ENCODE measurements at places on chromosomes 13 and 19.

DNA sequence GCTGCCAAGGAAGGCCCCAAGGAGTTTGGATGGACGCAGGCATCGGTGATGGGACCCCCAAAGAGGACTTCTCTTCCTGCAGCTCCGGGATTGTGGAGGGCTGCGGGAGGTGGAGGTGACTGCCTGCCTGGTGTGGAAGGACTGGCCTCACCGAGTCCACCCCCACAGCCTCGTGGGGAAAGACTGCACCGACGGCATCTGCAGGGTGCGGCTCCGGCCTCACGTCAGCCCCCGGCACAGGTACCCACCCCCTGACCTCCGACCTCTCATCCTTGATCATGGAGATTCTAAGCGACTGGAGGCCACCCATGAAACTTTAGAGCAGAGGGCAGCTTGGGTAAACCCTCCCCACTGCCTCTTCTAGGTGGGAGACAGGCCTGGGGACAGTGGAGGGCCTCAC lies 16.9 kb upstream of the CLASRP start:
- DNase-seq, result no peak

- no peak for DNase-seq
Measured at GRCh38 chr19:19402656-19403372, 2.7 kb upstream of the GATAD2A start.

- no peak for DNase-seq
Measured at GRCh38 chr19:18807861-18808331, 16.8 kb upstream of the COMP start.

- no peak for DNase-seq
Measured at GRCh38 chr19:3071768-3072167, 9.5 kb upstream of the TLE5 start.

GRCh38 chr19:28294395-28294794 lies 918.6 kb downstream of the UQCRFS1 start:
- DNase-seq, result no peak

DNA sequence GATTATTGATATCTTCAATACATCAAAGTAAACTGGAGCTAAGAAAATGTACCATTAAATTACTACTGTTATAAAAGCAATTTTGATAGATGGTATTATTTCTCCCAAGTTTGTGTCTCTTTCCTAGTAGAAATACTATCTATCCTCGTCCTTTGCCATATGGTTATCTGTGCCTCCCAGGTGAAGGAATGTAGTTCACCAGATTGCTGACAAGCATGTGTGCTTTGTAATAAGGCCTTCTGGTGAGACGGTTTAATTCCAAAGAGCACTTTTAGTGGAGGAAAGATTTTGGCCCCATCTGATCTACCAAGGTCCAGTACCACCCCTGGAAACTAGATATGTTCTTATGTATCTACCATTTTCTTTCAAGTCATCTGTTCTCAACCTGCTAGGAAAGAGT lies 243.6 kb downstream of the DLEU7 start:
- peak; percentile 34 for DNase-seq

GRCh38 chr13:23496255-23496654 lies 62.8 kb upstream of the SACS start:
- no peak for DNase-seq

DNA sequence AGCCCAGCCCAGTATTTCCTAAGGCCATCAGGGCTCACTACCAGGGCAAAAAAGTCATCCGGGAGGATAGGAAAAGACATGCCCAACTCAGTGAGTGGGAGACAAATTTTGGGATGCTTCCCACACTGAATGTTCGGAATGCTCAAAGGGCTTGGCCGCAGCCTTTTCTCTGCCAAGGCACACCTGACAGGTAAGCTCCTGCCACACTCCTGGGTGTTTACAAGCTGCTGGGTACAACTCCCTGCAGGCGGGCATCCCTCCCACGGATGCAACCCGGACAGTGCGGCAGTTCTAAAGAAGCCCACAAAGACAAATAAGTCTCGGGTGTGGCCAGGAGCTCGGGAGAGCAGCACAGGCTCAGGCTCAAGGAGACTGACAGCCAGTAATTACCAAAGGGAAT lies 28.1 kb downstream of the SLC7A1 start:
- no peak for DNase-seq

- no peak for DNase-seq
Measured at GRCh38 chr13:30696278-30697176, 38.8 kb upstream of the ALOX5AP start.

DNA sequence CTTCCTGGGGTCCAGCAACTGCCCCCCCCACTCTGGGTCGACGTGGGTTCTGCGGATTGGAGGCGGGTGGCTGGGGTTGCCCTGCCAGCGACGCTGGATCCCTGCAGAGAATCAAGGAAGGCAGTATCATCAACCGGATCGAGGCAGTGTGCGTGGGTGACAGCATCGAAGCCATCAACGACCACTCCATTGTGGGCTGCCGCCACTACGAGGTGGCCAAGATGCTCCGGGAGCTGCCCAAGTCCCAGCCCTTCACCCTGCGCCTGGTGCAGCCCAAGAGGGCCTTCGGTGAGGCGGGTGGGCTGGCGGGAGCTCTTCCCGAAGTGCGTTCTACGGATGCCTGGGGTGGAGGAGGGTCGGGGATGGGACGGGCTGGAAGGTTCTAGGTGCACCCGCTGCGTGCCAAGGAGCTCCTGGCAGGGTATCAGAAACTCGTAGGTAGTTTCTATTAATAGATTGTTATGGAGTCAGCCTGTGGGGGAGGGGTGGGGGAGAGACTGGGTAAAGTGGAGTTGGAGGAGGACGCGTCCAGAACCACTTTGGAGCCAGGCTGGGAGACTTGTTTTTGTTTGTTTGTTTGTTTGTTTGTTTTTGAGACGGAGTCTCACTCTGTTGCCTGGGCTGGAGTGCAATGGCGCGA lies 1.5 kb downstream of the GIPC3 start:
- no peak for DNase-seq

GRCh38 chr13:44303681-44304432 lies 69.8 kb upstream of the SERP2 start:
- DNase-seq, result no peak

DNA sequence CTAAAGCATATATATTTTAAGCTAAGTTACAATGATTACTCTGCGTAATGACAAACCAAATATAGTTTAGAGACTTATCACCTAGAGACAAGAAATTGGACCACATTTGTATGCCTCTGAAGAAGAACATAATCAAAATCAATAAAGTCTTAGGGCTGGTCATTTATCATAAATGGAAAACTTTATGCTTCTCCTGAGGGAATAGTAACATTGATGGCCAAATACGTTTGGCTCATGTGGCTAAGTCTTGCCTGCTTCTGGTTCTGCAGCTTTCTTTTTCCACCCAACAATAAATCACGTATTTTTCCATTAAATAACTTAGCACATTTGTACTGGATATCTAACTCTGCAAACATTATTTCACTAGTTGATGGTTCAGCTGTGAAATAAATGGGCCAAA lies 458.4 kb downstream of the SLITRK1 start:
- no peak for DNase-seq

DNA sequence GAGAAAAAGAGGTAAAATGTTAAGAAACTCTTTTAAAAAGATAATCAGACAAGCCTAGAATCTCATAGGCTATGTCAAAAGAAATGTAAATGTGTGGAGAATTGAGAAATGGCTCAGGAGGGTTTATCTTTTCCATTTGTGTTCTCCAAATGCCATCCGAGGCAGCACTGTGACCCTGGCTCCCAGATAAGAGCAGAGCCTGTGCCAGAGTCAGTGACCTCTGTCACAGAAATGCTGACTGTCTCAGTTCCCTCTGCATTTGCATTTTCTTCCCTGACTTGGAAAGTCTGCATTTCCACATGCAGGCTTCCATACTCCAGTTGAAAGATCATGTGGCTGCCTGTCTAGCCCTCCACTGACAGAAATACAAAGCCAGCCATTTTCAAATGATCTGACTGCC lies 42.0 kb downstream of the SERTM1 start:
- no peak for DNase-seq

- DNase-seq, result no peak
Measured at GRCh38 chr13:59480396-59481259, 683.1 kb downstream of the DIAPH3 start.

DNA sequence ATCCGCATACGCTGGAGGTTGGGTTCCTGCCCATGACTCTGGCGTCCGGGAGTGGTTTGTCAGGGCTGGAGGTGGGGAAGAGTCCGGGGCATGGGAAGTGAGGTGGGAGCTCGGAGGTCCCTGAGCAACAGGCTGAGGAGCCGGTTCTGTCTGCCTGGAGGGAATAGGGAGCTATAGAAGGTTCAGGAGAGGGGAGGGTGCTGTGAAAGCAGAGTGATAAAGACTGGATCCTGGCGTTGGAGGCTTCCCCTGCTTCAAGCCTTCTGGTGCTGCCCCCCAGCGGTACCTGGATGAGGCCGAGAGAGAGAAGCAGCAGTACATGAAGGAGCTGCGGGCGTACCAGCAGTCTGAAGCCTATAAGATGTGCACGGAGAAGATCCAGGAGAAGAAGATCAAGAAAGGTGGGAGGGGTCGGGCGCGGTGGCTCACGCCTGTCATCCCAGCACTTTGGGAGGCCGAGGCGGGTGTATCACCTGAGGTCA lies 2.6 kb downstream of the HMG20B start:
- peak; percentile 36 for DNase-seq
